ENCODE measurements at places on chromosomes 4 and X. TPM values are rescaled to one million over a fixed set of nuclear protein-coding genes. Genes with fewer than 3 reads are reported as not detected.

TMSB15C gene
- 0.07 TPM for total RNA-seq

C4orf51 gene
- not detected for total RNA-seq

SGMS2 gene
- total RNA-seq, result 22.8 TPM

VCX3A gene
- not detected for total RNA-seq

ADH1A gene
- not detected for total RNA-seq

ABCG2 gene
- 22.4 TPM for total RNA-seq

All from A549 treated with RU486 at 1 μM for 4 hours (cell line).